ENCODE measurements at places on chromosomes 5 and 9.

GRCh38 chr5:12885018-12885417, 980.8 kb upstream of the CTNND2 start:
- no peak for DNase-seq

DNA sequence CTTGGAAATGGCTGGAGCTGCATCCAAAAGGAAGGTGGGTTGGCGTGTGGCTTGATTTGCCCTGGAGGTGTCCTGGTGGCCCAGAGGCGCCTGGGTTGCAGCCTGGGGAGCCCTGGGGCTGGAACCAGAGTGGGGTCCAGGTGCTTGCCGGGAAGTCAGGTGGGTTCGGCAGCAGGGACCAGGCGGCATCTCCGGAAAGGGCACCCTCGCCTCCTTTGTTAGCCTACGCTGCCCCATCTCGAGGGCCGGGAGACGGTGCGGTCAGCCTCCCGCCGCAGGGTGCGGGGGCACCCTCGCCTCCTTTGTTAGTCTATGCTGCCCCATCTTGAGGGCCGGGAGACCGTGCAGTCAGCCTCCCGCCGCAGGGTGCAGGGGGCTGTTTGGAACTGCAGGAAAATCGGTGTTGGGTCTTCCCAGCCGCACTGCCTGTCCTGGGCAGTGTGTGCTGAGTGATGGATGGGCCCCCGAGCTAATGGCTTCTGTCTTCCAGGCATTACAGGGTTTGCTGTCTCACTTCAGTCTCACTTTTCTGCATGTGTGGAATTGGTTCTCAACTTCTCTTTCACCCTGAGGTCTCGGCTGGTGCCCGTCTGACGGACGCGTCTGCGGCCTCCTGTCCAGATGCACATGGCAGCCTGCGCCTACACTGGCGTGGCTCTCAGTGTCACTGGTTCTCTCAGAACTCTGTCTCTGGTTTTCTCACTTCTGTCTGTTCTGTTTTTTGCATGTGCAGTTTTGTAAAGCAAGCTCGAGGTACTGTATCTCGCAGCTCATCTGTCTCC, 139.0 kb downstream of the CACNA1B start:
- DNase-seq: no peak

GRCh38 chr5:171724468-171725204, 61.0 kb upstream of the SMIM23 start:
- no peak for DNase-seq

DNA sequence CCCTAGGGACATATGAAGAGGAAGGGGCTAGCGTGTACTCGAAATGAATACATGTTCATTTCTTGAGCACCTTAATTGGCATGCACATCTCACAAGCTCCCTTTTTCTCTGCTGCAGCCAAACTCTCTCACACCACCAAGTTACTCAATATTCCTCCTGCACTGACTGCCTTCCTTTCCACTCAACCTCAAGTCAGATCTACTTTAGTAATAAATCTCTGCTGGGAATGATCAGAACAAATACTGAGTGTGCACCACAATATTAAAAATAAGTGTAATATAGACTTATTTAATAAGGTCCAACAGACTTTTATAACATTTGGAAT, 995.8 kb upstream of the WWC1 start:
- no peak for DNase-seq

- DNase-seq: no peak
Measured at GRCh38 chr9:38393128-38393796, 760 bp downstream of the ALDH1B1 start.

DNA sequence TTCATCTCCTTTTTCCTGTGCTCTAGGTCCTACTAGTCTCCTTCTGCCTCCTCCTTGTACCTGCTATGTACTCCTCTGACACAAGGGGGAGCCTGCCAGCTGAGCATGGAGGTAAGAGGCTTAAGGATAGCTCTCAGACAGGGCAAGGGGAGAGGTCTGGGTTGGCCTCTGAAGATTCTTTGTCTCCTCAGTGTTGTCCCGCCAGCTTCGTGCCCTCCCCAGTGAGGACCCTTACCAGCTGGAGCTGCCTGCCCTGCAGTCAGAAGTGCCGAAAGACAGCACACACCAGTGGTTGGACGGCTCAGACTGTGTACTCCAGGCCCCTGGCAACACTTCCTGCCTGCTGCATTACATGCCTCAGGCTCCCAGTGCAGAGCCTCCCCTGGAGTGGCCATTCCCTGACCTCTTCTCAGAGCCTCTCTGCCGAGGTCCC, 3.8 kb downstream of the CREB3 start:
- no peak for DNase-seq
